ENCODE measurements at places on chromosomes 16 and 17.
A peak's percentile ranks its signal among the peaks of the same experiment; 100 is the strongest.

DNA sequence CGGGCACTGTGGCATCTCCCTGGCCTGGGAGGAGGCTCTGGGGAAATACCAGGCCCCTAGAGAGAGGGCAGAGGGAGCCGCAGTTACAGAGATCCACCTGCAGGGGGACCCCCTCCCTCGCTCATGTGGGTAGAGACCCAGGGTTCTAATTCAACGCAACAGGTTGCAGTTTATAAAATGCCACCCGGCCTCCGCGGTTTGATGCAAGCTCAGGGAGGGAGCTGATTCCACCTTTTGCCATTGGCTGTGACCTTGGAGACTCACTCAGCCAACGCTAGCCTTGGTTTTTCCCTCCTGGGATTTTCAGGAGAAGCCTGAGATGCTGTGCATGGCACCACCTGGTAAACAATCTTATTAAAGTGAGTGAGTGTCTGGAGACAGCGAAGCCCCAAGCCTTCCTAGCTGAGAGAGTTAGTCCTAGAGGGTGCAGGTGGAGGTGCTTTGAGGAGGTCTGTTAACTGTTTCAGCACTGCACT, 12.1 kb downstream of the TTLL6 start:
- DNase-seq, result peak; percentile 43

- DNase-seq, result no peak
These were observed 62.3 kb downstream of the CYTH1 start for GRCh38 chr17:78719630-78720298.

- no peak for DNase-seq
These were observed 20.1 kb downstream of the GLYR1 start for GRCh38 chr16:4826980-4827379.

GRCh38 chr17:76083536-76084182, 4.7 kb downstream of the ZACN start:
- DNase-seq, result no peak

DNA sequence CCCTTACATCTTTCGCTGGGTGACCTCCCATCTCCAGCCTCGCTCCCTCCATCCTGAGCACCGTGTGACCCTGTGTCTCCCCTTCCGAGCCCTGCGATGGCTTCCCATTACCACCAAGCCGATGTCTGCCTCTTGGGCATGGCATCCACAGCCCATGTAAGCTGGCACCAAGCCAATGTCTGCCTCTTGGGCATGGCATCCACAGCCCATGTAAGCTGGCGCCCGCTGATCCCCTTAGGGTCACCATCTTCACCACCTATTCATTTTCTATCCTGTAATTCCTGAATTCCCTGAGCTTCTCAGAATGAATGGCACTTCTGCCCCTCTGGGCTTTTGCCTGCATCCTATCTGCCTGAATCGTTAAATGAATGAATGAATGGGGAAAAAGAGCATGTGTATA, 478.2 kb upstream of the CCL2 start:
- no peak for DNase-seq

- DNase-seq, result no peak
These were observed 81.7 kb upstream of the GNG13 start for GRCh38 chr16:882256-882655.

DNA sequence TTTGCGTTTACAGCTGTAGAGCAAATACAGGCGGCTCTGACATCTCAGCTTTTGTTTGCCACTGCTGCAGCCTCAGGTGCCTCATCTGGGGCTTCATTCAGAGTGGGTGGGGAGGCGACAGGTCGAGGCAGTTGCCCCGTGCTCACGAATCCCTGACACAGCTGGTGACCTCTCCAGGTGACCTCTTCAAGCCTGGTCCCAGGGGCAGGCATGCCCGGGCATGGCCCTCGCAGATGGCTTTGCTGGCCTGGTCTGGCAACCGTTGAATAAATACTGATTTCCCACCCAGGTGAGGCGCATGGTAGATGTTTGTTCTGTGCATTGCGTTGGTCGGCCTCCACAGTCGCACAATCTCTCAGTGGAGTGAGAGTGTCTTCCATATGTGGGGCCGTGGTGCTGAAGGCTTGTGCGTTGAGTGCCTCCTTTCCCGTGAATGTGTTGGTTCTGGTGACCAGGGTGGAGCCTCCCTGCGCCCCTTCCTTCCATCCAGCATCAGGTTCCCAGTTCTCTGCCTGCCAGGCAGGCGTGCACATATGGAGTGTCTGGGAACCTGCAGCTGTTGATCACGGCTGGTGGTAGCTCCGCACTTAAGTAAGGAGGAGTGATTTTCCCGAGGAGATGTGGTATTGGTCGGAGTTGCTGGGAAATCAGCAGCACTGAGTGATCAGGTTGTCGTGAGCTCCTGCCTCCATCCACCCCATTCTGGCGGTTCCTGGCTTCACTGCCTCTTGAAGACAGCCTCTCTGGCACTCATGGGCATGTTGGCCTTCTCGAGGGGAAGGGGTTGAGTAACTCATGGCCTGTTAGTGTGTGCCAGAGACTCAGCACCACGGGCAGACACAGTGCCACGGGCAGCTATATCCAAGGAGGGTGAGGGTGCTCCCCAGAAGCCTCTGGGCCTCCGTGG, 149.7 kb downstream of the RPTOR start:
- no peak for DNase-seq

DNA sequence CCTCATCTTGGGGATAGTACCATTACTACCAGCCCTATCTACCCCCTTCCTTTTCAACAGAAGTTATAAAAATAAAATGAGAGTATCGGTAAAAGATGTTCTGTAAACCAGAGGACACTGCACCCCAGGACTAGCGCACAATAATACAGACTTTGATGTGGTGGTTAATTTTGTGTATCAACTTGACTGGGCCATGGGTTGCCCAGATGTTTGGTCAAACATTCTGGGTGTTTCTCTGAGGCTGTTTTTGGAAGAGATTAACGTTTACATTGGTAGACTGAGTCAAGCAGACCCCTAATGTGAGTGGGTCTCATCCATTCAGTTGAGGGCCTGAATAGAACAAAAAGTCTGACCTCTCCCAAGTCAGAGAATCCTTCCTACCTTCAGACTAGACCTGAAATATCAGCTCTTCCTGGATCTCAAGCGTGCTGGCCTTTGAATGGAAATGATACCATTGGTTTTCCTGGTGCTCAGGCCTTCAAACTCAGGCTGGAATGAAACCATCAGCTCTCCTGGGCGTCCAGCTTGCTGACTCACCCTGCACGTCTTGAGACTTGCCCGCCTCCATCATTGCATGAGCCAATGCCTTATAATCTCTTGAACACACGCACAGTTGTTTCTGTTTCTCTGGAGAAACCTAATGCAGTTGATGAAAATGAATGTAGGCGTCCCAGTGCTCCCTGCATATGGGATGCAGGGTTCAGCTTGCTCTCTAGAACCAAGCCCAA, 10.1 kb downstream of the MRM1 start:
- peak; percentile 70 for DNase-seq

- DNase-seq, result peak; percentile 42
These were observed 455.9 kb upstream of the HSBP1 start for GRCh38 chr16:83351846-83352245.

DNA sequence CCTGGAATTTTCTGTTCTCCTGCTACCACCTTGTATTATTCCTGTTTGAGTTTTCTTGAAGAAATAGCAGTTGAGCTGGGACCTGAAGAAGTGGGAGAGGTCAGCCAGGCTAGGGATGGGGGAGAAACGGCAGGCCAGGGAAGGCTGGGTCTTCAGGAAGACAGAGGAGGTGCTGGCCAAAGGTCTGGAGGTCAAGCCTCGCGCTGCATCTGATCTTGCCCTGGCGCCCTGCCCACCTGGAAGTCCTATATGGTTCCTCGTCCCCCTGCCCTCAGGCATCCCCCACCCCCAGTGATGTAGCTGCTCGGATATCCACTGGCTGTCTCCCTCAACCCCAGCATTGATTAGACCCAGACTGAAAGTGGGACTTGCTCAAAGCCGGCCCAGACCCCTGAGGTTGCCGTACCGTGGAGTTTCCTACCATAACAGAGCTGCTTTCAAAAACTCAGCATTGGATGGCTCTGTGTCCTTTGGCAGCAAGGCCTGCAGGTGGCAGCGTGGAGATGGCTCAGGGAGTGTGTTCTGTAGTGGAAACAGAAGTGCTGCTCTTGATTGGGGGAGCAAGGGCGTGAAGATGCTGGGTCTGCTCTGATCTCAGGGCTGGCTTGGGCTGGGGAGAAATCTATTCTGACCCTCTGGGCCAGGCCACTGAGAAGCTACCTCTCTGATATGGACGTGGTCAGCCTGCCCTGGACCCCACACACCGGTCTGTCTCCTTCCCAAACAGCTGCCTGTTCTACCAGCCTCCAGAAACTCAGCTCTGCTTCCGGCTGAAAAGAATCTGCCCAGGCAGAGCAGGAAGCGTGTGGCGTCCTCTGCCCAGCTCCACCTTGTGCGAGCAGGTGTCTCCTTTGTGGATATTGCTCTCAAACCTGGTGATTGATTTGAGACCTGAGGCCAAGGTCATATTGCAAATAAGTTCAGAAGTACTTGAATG, 107.0 kb upstream of the CACNG5 start:
- DNase-seq, result peak; percentile 46

- no peak for DNase-seq
These were observed 119.5 kb downstream of the IRF8 start for GRCh38 chr16:86018487-86018886.

- no peak for DNase-seq
These were observed 94.6 kb downstream of the BANP start for GRCh38 chr16:88045820-88046303.

DNA sequence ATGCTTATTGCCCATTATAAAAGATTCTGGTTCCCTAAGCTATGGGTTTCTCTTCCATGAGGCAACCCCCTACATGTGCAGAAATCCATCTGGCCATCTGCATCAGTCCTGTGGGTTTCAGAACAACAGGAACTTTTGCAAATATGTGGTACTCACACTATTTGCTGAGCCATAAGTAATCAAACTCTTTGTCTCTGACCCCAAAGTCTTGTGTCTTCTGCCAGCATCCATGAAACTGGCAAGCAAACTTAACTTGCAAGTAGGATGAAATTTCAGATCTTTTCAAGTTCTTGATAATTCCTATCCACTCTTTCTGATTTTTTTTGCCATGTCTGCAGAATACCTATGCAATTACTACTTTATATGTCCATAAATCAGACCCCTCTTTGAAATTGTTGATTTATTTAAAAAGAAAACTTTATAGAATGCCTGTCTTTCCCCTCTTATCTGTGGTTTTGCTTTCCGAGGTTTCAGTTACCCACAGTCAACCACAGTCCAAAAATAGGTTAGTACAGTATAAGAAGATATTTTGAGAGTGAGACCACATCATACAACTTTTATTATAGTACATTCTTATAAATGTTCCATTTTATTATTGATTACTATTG, 158.4 kb upstream of the IRX3 start:
- DNase-seq, result peak; percentile 76

Measured in fibroblast of upper back skin (primary cell).